Germinal center (tissue), 1 donor: ENCODE measurements at places on chromosomes 7 and 10.

DNA sequence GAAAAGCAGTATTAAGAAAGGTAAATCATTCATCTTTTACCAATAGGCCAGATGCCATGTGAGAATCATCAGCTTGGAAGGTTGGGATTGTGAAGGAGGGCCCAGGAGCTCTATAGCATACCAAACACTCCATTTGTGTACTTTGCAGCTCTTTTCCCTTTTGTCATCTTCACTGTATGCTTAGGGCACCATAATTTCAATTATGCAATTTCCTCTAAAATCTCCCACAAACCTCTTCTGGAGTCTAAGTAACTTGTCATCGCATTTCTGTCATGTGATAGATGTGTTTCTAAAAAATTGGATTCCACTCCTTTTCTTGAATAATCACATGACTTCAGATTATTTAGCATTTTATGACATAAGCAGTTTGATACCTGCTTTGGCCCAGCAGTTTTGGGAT lies 17.9 kb downstream of the RPP30 start:
- no peak for DNase-seq

DNA sequence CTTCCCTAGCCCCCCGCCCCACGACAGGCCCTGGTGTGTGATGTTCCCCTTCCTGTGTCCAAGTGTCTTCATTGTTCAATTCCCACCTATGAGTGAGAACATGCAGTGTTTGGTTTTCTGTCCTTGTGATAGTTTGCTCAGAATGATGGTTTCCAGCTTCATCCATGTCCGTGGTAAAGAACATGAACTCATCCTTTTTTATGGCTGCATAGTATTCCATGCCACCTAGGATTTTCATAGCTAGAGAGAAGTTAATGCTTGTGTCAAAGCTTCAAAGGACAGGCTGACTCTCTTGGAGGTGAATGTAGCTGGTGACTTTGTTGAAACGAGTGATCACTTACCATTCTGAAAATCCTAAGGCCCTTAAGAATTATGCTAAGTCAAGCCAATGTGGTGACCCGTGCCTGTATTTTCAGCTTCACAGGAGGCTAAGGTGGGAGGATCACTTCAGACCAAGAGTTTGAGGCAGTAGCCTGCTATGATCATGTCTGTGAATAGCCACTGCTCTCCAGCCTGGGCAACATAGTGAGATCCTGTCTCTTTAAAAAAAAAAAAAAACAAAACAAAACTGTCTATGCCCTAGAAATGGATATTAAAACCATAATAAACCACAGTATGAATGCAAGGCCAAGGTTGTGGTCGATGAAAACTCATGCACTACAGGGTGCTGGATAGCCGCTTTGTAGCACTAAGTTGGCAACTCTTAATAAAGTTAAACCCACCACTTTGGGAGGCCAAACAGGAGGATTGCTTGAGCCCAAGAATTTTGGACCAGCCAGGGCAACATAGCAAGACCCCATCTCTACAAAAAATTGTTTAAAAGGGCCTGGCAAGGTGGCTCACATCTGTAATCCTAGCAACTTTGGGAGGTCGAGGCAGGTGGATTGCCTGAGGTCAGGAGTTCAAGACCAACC lies 52.0 kb downstream of the CUL1 start:
- no peak for DNase-seq

DNA sequence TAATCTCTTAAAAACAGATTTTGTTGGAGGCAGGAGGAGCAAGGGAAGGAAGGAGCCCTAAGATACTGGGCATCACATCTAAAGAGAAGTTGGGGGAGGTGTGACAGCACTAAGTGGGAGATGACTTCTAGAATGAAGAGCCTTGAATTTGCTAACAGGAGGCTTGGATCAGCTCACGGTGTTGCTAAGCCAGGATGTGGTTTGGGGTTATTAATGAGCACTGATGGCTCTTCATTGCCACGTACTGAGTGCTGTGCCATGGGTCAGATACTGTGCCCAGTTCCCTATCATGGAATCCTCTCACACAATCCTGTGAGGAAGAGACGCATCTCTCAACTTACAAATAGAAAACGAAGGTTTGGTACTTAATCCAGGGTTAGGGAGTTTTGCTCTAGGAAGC lies 78.5 kb downstream of the C7orf25 start:
- no peak for DNase-seq

- no peak for DNase-seq
Observed at GRCh38 chr7:44080118-44080517, 2.2 kb downstream of the POLM start.

DNA sequence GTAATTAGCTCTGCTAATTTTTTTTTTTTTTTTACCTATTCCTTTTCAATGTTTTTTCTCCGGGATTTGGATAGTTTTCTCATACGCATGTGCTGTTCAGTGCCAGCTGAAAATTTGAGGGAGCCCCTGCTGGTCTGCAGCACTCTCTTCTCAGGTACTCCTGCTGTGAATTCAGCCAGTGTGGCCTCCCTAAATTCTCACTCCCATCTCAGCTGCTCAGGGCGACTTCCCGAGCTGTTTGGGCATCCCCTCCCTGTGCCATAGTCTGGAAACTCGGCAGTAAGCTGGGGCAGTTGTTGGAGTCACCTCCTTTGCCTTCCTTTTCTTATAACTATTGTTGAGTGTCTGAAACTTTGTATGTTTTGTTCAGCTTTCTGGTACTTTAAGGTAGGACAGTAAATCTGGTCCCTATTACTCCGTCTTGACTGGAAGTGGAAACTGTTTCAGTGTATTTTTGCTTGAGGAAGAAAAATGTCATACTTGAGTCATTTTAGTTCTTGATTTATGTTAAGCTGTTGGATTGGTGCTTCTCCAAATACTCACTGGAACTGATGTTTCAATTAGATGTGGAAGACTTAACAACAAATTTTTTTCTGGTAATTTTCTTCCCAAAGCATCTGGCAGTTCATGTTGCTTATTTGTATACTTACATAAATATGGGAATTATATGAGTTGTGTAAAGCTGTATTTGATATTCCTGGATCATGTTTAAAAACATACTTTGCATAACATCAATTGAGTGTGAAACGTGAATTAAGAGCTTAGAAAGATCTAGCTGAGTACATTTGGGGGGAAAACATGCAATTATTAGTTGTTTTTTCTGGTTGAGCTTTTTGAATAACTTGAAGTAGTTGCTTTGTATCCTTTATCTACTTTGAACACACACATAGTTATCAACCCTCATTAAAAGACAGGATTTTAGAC lies 33.7 kb downstream of the MINPP1 start:
- no peak for DNase-seq

DNA sequence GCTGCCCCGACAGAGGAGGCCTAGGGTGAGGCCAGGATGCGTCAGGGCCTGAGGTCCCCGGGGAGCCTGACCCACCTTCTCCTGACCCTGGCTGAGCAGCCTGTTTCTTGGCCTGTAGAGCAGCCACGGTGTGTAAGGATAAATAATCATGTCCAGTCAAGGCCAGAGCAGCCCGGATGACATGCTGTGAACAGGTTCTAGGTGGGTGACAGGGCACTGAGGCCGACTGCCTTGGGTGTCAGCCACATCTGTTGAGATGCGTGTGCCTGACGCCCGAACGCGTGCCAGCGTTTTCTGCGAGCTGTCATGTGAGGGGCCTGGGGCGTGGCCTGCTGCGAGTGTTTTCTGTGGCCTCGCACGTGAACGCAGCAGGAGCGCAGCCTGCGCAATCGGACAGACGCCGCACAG lies 118.3 kb downstream of the FAM53B start:
- DNase-seq, result no peak

DNA sequence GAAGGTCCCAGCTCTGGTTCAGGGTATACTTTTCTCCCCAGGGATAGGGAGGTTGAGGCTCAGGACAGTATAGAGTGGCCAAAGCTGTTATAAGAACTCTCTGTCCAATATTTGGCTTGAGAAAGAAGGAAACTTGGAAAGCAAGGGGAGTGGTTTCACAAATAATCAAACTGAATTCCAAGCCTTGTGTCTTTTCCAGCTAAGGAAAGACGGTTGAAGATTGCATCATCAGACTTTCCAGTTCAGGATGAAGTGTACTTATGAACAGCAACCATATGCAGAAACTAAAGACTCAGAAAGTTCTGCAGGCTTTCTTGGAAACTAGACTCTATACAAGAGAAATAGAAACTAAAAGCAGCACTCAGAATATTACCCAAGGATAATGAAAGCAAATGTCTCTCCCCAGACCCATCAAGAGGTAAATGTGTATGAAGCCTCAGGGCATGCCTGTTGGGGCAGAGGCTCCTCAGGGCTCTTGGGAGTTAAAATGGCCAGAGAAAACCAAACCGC lies 46.4 kb downstream of the RAMP3 start:
- no peak for DNase-seq

- no peak for DNase-seq
Observed at GRCh38 chr7:80760292-80760691, 121.8 kb downstream of the CD36 start.

- no peak for DNase-seq
Observed at GRCh38 chr10:49310901-49311554, 12.1 kb downstream of the C10orf71 start.

DNA sequence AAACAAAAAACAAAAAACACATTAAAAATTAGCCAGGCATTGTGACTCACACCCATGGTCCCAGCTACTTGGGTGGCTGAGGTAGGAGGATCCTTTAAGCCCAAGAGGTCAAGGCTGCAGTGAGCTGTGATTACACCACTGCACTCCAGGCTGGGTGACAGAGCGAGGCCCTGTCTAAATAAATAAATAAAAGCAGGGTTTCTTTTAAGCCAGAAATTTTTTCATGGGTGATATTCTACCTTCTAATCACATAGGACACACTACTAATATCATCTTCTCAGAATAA lies 14.2 kb upstream of the SVIL start:
- no peak for DNase-seq

GRCh38 chr10:53997953-53998352 lies 803.1 kb downstream of the PCDH15 start:
- no peak for DNase-seq

DNA sequence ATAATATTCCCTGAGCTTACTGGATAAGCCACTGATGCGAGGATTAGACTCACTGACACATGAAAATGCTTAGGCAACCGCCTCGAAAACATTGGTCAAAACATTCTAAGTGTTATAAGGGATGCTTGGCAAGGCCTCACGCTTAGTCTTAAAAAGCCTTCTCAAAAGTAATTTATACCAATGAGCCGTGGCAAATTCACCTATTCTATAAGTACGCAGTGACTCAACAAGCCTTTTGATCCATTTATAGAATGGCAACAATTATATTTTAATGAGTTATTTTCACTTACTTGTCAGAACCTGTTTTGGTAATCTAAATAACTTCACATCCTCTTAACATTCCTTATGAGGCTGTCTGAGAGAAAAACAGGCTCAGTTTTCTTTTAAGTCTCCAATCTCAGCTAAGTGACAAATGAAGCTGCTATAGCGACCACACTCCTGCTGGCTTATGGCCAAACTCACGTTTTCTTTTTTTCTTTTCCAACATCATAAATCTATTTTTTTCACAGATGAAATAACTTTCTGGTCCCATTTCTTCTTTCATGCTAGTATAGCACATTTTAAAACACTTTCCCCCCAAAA lies 121.2 kb upstream of the AFAP1L2 start:
- no peak for DNase-seq

DNA sequence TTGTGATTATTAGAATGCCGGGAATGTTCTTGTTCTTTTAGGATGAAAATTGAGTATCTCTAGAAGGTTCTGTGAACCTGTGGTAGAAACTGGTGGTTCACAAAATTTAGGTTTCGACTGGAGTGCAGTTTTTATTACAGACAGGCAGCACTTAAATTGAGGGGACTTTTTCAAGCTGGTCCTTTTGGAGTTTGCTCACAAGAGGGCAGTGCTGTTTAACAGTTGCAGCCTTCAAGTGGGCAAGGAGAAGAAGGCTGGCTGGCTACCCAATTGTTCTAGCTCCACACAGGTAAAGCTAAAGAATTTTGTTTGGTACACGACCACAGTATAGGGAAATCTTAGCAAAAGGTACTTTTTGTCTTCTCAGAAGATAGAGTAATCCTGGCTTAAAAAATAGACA lies 233.6 kb downstream of the SNX13 start:
- DNase-seq, result peak; percentile 33

- DNase-seq, result no peak
Observed at GRCh38 chr7:16889851-16890415, 8.2 kb upstream of the AGR3 start.

DNA sequence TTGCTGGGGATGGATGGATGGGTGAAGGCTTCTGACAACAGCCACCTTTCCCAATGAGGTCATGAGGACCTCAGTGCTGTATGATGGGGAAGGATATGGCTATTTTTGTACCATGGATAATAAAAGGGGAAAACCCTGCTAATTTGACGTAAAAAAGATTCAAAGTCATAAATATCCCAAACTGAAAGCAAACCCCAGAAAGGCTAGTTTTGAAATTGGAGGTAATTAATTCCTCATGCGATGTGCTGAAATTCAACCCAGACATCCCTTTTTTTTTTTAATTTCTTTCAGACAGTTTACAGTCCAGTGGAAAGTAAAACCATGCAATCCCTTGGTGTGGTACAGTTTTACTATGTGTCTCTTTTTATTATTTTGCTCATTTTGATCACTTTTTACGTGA lies 254.5 kb upstream of the BMPER start:
- no peak for DNase-seq

DNA sequence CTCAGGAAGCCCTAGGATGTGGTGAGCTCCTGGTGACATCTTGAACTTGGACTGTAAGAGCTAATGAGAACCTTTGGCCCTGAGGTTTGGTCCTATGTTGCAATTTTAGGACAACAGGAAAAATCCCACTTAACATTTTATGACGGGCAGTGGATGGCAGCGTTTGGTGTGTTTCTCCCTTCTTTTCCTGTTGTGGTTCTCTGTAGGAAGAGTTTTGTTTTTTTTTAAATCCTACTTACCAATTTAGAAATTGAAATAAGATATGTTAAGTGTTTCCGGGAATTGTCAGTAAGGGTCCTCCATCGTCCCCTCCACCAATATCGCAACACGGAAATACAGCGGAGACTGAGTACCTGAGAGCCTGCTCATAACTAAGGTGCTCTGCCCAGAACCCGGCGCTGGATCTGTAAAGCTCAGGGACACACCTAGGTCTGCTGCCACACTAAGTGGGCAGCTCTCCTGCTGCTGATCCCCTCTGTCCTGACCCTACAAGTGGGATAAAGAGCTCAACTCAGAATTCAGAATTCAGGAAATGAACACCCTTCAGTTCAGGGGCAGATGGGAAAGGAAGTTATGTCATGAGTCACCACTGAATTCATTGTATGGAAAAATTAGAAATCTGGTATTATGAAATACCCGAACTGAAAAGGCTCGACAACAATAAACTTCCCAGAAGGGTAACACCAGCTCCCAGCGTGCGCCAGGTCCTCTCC lies 9.1 kb upstream of the PROSER2 start:
- DNase-seq, result no peak

- DNase-seq, result no peak
Observed at GRCh38 chr7:92056286-92056685, 78.0 kb downstream of the CYP51A1 start.

DNA sequence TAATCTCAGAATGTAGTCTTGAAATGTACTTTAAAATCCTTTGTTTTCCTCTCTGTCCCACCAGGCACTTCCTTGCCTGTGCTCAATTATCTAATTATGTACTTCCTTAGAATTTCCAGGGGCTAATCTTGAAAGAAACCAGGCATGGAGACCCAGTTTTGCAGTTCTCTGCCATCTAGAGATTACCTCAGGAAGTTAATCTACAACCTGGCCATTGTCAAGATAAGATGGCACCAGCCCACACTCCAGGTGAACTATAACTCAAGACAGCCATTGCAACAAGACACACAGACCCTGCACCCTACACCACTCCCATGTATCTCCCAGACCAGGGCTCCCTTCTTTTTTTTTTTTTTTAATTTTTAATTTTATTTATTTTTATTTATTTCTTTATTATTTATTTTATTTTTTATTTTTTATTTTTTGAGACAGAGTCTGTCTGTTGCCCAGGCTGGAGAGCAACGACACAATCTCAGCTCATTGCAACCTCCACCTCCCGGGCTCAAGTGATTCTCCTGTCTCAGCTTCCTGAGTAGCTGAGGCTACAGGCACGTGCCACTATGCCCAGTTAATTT lies 85.9 kb upstream of the TRIM24 start:
- no peak for DNase-seq
